ENCODE measurements at places on chromosomes 11 and 22.

DNA sequence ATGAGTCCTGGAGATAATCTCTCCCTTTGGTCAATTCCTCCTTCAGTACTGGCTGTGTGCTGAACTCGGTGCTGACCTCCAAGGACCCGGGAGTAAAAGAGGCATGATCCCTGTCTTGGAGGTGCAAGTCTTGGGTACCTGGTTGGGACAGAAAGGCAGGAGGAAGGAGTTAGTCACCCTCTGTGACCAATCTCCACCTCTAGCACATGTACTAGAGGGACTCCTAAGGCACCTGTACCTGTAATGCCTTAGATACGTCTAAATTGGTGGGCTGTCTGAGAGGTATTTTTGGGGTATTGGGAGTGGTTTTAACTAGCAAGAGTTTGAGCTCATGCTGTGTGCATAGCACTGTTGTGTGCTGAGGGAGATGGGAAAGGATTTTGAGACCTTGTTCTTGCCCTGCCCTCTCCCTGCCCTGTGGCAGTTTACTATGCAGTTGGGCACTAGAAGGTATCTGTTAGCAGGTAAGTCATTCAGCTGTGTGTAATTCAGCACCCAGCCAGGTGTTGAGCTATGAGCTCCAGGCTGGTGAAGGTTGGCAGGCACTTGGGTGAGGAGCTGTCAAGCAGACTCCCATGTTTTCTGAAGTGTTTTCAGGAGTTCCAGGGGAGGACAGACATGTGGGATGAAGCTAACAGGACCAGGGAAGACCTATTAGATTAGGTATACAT is 2.5 kb downstream of the PANX1 start:
- no peak for DNase-seq

- DNase-seq = no peak
These were observed 29.9 kb upstream of the ACER3 start for GRCh38 chr11:76830639-76831327.

DNA sequence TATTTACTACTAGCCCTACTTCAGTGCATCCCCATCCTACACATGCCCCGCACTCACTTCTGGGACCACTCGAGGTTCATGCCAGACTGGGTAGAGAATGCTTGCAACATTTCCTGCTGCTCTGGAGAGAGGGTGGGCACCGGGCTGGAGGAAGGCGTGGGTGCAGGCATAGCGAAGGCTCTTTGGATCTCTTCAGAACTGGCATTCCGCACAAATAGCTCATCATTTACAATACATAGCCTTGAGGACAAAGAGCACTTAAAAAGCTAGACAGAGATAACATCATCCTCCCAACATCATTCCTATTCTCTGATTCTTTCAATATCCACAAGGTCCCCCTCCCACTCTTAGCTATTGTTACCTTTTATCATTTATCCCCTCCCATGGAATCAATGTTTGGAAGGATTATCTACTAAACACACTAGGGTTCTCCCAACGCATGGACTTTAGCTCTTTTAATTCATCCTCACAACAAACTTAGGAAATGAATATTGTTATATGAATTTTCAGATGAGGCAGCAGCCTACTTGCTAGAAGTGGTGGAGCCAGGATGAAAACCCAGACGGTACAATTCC is 2.5 kb upstream of the TMEM223 start:
- no peak for DNase-seq

- DNase-seq = no peak
These were observed 312.4 kb upstream of the PITPNB start for GRCh38 chr22:28231441-28231840.

- DNase-seq = no peak
These were observed 75.7 kb upstream of the INCENP start for GRCh38 chr11:62048100-62048499.

DNA sequence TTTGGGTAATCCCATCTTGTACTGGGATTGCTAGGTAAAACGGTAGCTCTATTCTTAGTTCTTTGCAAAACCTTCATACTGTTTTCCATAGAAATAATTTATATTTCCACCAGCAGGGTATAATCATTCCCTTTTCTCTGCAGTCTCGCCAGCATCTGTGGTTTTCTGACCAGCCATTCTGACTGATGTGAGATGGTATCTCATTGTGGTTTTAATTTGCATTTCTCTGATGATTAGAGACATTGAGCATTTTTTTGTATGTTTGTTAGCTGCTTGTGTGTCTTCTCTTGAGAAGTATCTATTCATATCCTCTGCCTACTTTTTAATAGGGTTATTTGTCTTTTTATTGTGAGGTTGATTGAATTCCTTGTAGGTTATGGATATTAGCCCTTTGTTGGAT is 220.9 kb downstream of the PGR start:
- no peak for DNase-seq

- no peak for DNase-seq
These were observed 23.5 kb downstream of the PITPNB start for GRCh38 chr22:27895600-27895999.

- DNase-seq = no peak
These were observed 221.8 kb downstream of the ADAMTS15 start for GRCh38 chr11:130670200-130670599.
